Hypothalamus (tissue), 51 donors: ENCODE measurements at places on chromosomes 11 and 22.

GRCh38 chr11:114153224-114153623, 93.7 kb downstream of the ZBTB16 start:
- DNase-seq = no peak

- DNase-seq = no peak
These were observed 5.8 kb downstream of the TCN2 start for GRCh38 chr22:30612789-30613188.

- no peak for DNase-seq
These were observed 4.8 kb upstream of the SLC3A2 start for GRCh38 chr11:62875698-62876478.

- no peak for DNase-seq
These were observed 81.1 kb upstream of the KCNQ1OT1 start for GRCh38 chr11:2780850-2781407.

DNA sequence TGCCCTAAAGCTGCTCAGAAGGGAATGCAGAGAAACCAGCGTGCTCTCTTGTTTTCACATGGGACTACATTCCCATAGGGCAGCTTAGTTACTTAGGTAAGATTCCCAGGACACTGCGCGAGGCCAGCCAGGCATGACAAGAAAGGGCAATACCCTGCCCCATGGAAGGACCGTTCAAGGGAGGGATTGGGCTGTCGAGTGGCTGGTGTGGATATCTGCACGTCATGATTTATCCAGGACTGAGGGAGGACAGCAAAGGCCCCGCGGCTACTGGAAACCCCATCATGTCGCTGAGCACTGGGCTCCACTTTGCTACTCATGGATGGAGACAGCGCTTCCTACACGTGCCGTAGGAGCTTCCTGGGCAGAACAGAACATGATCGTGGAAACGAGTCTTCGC, 169.4 kb downstream of the OPCML start:
- no peak for DNase-seq

- no peak for DNase-seq
These were observed 74.3 kb downstream of the SCN3B start for GRCh38 chr11:123580137-123580536.

- DNase-seq = no peak
These were observed 53.8 kb downstream of the TRIOBP start for GRCh38 chr22:37750596-37751162.

GRCh38 chr11:95138448-95138847, 48.8 kb downstream of the ENDOD1 start:
- DNase-seq = no peak

- no peak for DNase-seq
These were observed 18.5 kb upstream of the TMEM184B start for GRCh38 chr22:38291201-38291777.

DNA sequence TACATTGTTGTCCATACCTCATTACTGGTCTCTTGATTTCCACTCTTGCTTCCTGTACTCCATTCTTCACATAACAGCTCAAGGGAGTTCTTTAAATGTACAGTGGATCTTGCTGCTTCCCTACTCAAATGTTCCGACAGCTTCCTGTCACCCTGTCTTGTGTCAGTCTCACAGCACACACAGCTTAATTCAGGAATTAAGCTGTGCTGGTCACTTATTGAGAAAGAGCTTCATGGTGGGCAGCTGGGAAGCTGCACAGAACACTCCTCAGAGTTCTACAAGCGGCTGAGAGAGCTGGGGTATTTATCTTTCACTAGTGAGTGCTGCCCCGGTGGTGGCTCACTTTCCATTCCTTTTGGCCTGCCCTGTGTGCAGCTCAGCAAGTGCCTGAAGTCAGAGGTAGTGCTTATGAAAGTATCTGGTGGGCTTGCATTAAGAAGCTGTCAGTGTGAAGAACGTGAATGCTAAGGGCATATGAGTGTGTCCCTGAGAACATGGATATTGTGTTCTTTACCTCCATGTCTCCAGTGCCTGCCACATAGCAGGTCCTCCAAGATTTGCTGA, 48.7 kb downstream of the KCNQ1OT1 start:
- DNase-seq = no peak

DNA sequence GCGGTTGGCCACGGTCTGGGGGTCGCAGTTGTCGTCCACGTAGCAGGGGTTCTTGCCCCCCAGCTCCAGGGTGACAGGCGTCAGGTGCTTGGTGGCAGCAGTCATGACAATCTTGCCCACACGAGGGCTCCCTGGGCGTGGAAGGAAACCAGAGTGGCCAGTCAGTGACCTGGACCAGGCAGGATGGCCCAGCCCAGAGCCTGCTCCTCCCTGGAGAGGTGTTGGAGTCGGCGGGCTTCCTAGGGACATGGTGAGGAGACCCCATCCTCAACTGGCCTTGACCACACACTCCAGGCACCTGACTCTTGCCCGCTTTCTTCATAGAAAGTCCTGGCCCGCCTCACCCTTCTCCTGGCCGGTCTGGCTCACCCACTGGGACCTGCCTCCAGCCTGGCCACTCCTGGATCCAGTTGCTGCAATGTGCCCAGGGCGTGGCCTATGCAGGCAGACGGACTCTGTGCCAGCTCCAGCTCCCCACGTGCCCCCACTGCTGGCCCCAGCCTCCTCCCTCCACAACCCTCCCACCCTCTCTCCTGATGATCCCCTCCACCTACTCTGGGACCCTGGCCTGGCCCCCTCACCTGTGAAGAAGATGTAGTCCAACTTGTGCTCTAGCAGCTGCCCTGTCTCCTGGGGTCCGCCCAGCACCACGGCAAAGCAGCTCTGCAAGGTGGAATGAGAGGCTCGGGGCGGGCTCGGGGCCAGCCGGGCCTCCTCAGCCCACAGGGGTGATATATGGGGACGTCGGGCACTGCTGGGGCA, 8.7 kb downstream of the ALDH3B2 start:
- DNase-seq = no peak

GRCh38 chr11:107704451-107704850, 7.4 kb downstream of the SLN start:
- no peak for DNase-seq

GRCh38 chr11:83791557-83791956, 505.4 kb upstream of the CCDC90B start:
- DNase-seq = no peak

DNA sequence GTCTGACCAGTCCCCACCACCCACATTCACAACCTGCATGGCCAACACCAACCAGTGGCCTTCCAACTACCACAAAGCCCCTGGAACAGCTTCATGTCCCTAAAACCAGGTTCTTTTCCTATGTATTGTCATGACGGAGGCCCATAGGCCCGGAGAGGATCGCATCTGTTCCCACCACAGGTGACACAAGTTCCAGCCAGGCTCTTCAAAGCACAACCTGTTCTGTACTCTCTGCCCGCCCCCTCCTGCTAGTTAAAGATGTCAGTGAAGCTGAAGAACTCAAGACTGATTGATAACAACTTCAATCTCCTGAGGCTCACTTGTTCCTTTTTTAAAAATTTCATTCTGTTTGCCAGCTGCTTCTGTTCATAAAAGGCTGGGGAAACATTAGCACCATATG, 121.1 kb upstream of the GUCY1A2 start:
- no peak for DNase-seq

GRCh38 chr22:20536590-20537324, 29.3 kb downstream of the MED15 start:
- no peak for DNase-seq

- DNase-seq = no peak
These were observed 166.7 kb upstream of the FAT3 start for GRCh38 chr11:92057849-92058442.

DNA sequence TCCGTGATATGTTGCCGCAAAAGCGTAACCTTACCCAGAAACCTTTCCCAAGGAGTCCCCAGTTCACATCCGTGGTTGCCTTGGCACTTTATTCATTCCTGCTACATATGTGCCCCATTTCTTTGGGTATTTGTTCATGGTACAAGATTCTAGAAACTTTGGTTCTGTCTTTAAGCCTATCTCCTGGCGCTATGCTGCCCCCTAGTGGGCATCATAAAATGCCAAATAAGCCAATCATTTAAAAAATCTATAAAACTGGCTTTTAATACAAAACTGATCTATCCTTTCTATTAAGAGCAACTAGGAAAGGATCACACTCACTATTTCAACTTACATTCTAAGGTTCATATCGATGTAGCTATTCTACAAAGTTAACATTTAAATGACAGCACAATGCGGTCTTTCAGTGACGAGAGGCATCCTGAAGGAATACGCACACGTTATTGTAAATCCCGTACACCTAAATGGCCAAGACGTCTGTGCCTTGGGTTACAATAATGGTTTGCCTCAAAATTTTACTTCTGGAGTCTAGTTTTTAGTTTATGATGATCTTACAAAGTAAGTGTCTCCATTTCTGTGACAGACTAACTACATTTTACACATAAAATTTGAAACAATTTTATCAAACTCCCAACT, 16.2 kb downstream of the PIWIL3 start:
- DNase-seq = peak; percentile 10

GRCh38 chr11:73647459-73648100, 1.2 kb downstream of the PLEKHB1 start:
- peak; percentile 95 for DNase-seq

- no peak for DNase-seq
These were observed 7.0 kb upstream of the HBE1 start for GRCh38 chr11:5276697-5277096.

DNA sequence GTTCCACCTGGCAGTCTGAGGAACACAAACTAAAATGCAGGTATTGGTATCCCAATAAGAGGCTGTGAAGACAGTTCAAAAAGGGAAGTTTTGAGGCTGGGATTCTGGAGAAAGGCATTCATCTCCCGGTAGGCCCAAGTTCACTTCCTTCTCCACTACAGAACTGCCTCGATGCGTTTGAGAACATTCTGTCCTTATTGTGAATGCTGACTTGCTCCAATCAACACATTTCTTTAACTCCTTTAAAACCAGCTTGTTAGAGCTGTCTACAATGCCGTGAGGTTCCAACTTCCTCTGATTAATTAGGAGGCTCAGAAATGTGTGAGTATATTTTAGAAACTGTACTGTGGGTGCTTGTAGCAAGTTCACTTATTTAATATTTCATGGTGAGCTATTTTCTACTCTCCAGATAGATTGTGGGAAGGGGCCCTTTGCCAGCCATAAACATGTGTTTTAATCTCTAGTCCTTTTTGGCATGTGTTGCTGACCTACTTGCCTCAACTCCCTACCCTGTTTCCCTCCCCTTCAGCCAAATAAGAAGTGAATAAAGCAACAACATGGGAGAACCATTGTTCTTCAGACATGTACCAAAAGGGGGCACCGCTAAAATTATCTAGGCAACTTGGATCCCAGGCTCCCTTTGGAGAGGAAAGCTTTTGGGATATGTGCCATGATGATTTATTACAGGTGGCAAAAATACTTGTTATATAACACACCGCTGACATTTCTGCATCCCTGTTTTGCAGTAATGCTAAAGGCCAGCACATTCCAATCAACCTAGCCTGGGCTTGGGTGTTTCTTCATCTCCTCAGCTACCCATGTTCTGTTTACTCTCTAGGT, 245.6 kb downstream of the BLID start:
- no peak for DNase-seq

DNA sequence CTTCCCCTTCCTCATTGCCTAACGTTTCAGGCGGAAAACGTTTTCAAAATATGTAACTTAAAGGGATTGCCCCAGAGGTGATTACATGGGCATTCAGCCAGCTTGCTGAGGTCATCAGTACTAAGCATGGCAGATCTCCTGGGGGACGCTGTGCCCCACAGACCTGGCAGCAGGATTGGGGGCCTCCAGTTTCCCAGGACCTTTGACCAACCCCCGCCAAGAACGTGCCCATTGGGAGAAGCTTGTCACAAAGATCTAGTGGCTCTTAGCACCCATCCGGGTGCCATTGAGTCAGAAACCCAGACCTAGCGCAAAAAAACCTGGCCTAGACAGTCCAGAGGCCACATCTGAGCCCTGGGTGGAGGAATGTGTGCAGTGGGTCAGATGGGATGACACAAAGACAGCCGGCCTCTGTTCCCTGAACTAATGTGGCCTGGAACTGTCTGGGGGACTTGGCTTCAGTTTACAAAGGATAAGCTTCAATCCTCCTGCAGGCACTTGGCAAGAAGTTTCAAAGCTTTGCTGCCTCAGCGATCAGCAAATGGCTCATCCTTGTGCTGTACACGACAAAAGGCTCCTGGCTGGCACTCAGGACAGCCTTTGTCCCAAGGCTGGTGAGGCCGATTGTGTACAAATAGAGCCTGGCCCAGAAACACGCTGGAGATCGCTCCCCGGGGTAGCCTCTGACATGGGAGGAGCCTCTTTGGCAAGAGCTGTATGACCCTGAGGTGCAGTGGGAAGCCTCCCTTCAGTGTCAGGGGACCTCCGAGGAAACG, 9.5 kb downstream of the C1QTNF6 start:
- DNase-seq = no peak

DNA sequence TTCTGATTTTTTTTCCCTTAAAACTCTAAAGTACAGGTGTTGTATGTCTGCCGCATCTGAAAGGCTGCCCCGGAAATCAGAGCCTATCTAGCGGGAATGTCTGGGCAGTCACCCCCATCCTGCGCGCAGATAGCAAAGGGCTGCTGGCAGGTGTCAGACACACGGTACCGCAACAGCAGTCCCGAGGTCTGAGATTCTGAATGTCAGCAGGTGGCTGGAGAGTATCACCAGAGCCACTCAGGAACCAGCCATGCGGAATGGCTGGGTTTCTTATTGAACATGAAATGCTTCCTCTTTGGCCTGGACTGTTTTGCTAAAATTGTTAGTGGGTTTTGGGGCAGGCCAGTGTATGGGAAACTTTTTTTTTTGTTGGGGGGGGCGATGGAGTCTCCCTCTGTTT, 53.3 kb downstream of the CERK start:
- no peak for DNase-seq

DNA sequence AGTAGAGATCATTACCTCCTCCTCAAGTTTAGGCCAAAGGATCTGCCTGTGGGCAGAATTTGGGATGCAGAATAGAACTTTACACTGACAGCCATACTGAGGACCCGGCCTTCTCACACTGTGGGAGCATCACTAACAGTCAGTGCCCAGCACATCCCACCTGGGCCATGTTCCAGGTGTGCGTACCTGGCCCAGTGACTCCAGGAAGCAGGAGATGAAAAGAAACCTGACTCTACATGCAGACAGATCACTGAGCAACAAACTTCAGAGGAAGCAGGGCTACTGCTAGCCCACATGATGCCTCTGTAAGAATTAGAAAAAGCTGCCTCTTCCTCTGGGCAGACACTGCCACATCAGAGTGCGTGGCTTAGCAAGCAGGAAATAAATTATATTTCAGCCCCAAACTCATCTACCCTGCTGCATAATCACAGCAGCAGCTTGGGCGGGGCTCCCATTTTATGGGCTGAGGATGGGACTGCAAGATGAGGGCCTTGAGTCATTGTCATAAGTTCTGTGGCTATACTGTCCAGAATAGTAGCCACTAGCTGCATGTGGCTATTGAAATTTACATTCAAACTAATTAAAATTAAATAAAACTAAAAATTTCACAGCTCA, 6.0 kb upstream of the LMO2 start:
- DNase-seq = no peak

- DNase-seq = no peak
These were observed 207.1 kb upstream of the ARHGAP20 start for GRCh38 chr11:110919241-110919922.

GRCh38 chr11:77117492-77117891, 10.6 kb upstream of the MYO7A start:
- no peak for DNase-seq
